ENCODE measurements at places on chromosomes 11 and 22.

GRCh38 chr11:132913886-132914285 lies 618.4 kb downstream of the OPCML start:
- no peak for DNase-seq

DNA sequence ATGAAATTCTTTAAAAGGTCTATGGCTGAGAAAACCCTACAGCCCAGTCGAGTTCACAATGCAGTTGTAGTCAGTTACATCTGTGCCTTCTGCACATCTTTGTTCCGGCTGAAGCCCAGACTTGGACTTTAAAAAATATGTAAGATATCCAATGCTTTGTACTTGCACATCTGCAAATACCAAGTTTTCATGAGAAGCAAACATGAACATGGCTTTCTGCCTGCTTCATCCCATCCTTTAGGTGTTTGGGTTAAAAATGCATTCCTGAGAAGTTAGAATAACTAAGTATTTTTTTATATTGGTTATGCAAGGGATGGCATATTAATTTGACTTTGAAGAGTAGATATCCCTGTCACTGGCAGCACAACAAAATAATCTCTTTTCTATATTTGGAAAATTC lies 528.4 kb downstream of the METTL15 start:
- DNase-seq = no peak

GRCh38 chr11:10762185-10762584 lies 11.1 kb downstream of the CTR9 start:
- DNase-seq = no peak

DNA sequence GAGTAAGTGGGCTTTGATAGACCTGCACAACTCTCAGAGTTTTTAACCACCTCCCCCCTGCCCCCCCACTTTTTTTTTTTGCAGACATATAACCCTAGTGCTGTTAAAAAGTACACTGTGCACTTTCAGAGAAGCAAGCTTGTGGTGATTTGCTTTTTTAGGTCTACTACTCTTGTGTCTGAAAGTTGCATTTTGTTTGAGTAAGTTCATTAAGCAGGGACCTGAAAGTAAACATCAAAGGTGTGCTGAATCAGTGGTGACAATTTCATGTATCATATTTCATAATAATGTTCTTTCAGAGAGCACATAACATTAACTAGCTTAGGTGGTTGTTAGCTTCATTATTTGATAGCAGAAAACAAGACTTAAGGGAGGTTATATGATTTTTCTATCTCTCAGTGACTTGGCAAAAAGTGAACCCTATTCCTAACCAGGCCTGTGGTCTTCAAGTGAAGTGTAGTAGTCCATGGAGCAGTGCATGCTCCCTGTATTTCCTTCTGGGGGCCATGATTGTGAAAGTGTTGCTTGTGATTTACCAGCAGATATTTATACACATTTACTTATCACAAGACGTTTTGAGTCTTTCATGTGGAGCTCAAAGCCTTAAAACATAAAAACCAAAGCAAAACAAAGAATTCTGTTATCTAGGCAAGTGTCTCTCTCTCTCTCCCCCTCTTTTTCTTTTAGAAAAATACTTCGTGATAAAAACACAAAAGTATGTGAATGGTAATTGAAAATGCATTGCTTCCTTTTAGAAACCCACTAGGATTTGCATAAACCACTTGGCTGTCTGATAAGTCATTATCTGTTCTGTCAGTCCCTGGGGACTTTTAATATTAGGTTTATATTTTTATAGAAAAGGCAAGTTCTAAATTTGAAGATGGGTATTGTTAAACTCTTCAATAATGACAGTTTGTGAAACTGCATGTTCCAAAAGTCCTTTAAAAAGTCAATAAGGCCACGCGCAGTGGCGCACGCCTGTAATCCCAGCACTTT lies 7.5 kb upstream of the RAG2 start:
- DNase-seq = no peak

- DNase-seq = no peak
These were observed 52.1 kb upstream of the EIF3M start for GRCh38 chr11:32531528-32531927.

- no peak for DNase-seq
These were observed 4.3 kb upstream of the PNPLA3 start for GRCh38 chr22:43919106-43919973.

DNA sequence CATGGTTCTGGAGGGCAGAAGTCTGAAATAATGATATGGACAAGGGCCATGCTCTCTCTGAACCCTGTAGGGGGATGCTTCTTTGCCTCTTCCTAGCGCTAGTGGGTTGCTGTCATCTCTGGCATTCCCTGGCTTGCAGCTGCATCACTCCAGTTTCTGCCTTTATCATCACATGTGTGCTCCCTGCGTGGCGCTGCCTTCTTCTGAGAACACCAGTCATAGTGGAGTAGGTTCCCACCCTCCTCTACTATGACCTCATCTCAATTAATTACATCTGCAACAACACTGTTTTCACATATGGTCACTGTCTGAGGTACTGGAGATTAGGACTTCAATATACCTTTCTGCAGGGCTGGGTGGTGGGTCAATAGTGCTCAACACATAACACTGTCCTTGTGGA lies 402.3 kb upstream of the NARS2 start:
- no peak for DNase-seq

- no peak for DNase-seq
These were observed 57.9 kb downstream of the BUD13 start for GRCh38 chr11:116714902-116715301.

DNA sequence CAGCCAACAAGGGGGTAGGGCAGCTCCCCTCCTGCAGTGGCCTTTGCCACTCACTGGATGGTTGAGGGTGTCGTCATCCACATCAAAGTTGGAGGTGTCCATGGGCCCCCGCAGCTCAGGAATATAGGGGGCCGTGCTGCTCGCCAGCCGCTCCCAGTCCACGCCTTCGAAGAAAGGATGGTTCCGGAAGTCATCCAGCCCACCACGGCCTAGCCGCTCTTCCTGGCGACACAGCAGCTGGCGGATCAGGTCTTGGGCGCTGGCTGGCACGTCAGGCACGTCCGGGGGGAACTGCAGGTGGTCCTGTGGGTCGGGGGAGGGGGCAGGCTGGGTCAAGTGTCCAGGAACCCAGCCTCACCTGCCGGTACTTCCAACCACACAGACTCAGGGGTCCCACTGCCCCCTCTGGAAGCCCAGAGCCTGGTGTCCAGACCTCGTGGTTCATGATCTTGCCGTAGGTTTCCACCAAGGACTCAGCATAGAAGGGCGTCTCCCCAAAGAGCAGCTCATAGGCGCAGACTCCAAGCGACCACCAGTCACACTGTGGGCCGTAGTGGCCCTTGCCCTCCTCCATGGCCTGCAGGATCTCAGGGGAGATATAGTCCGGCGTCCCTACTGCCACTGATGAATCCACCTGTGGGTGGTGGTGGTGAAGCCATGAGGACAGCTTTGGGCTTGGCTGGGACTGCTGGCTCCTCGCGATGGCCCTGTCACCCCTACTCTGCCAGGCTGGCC lies 5.7 kb downstream of the CDC42BPG start:
- DNase-seq = no peak

- no peak for DNase-seq
These were observed 16.5 kb downstream of the ZBTB16 start for GRCh38 chr11:114075891-114076441.

DNA sequence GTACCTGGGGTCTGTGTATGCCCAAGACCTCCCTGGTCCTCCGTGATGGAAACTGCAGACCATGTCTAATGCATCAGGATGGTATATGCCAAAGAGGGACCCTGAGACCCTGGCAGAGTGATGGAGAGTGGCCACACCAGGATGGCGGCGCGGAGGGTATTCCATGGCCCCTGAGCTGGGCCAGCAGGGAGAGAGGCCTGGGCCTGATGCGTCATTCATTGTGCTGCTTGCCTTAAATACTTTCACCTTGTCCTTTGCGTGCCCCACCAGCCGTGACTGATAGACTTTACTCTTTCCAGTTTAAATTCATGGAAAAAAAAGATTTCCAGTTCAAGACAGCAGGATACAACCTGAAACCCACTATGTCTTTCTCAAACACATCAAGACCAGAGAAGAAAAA lies 5.6 kb upstream of the NDUFV1 start:
- no peak for DNase-seq

GRCh38 chr11:6746626-6747025 lies 25.1 kb downstream of the OR2AG2 start:
- DNase-seq = no peak

- DNase-seq = no peak
These were observed 599.9 kb downstream of the METTL15 start for GRCh38 chr11:28708075-28708474.

DNA sequence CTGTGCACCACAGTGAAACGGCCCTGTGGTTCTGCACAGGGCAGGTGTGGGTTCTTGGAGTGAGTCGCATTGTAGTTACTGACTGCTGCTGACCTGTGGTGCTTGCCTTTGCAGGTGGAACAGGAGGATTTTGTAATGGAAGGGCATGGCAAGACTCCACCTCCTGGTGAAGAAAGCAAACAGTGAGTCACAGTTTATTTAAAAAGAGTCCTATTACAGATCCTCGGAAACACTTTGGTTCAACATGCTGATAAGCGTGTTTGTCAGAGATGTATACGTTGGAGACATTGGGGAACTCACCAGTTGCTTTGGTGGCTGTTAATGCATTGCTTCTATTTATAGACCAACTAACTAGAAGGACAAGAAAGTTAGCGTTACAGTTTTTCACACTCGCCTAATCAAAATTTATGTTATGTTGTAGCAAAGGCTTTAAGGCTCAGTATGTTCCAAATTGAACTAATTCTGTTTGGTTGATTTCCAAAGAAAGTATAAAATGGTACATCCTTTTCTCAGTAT lies 21.7 kb upstream of the TNRC6B start:
- DNase-seq = no peak
